Dermis microvascular lymphatic vessel endothelial cell (primary cell): ENCODE measurements at places on chromosomes 2 and 18. TPM values are rescaled to one million over a fixed set of nuclear protein-coding genes. Genes with fewer than 3 reads are reported as not detected.
A peak's percentile ranks its signal among the peaks of the same experiment; 100 is the strongest.

POTEI gene
- 0.25 and 0.26 TPM in 2 replicates for total RNA-seq

HAT1 gene
- 23.5 and 28.8 TPM in 2 replicates for total RNA-seq

ALPG gene
- total RNA-seq: not detected in 2 replicates

UBXN4 gene
- total RNA-seq: 49.7 and 58.3 TPM in 2 replicates

RAB27B gene
- total RNA-seq: not detected in 2 replicates

EML4 gene
- total RNA-seq: 14.2 and 18.1 TPM in 2 replicates

GNAL gene
- total RNA-seq: 0.39 and 0.51 TPM in 2 replicates

EPC2 gene
- 13.6 and 19.7 TPM in 2 replicates for total RNA-seq

LRATD1 gene
- 3.6 and 7.2 TPM in 2 replicates for total RNA-seq

KIAA2012 gene
- total RNA-seq: not detected in 2 replicates

NT5C1B gene
- not detected in 2 replicates for total RNA-seq

G6PC2 gene
- total RNA-seq: not detected in 2 replicates

DNA sequence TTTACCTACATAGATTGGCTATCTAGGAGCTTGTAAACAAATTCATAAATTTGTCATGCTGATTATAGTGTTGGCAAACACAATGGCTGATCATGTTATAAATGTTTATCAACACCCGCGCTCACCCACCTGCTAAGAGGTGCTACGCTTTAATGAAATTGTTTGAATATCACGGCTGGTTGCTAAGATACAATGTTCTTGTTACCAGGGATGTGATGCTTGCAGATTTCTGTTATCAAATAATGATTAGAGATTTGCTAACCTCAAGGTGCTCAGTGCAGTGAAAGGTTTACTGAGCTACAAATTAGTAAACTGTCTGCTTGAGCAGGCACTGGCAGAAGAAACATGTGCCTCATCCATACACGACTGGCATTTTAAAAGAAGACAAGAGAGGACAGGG lies 160.0 kb upstream of the ZEB2 start:
- no peak for DNase-seq

- no peak for DNase-seq
Observed at GRCh38 chr2:236928380-236929037, 157.2 kb upstream of the COPS8 start.

DNA sequence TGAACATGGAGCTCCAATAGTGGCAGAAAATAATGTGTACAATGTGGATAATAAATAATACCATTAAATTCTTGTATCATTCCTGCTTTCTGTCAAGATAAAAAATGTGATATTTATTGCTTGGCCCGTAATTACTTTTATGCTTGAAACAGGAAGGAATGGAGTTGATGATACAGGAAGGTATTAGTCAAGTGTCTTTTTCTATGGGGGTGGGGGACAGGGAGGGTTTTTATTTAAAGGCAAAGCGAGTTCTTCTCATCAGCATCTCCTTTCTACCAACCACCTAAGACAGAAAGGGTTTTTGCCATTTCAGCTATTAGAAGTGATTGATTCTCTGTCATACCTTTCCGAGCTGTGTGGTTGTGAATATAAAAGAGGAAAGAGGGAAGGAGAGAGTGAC lies 135.3 kb downstream of the DCC start:
- DNase-seq: no peak

- peak; percentile 63 for DNase-seq
Observed at GRCh38 chr2:34012715-34013302, 413.7 kb upstream of the FAM98A start.

GRCh38 chr2:42053791-42054701 lies 6.2 kb downstream of the PKDCC start:
- no peak for DNase-seq

DNA sequence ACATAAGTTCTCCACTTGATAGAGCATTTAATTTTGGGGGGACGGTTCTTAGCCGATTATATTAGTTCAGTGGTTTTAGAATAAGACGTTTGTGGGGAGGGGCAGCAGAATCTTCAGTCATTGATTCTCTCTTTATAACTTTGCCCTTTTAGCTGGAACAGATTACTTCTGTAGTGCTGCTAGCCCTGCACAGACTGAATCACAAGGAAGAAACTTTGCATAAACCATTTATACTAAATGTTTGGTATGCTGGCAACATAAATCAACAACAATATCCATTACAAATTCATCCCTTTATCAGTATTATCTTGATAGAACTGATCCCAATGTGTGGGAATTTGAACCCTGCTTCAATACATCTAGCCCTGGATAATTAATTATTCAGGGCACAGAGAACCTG lies 112.2 kb downstream of the GPD2 start:
- DNase-seq: no peak

GRCh38 chr2:177281400-177282180 lies 17.1 kb upstream of the NFE2L2 start:
- DNase-seq: no peak

- no peak for DNase-seq
Observed at GRCh38 chr2:21599417-21599816, 475.6 kb downstream of the TDRD15 start.

GRCh38 chr2:95343429-95344214 lies 46.5 kb downstream of the KCNIP3 start:
- no peak for DNase-seq

DNA sequence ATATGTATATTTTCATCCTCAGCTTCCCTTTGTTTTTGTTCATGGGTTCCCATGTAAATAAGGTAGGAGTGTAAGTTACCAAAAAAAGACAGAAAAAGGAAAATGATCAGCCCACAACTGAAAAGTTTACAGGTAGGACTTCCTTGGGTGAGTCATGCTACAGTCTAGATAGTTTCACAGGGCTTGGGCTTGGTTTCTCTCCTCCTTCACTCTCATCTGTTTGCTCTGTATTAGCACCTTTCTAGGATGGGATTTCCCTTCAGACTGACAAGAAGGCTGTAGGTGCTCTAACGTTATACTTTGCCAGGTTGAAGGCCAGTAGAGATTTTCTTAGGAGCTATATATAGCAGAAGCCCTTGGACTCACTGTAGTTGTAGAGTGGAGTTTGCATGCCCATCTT lies 57.9 kb downstream of the FAM171B start:
- no peak for DNase-seq

DNA sequence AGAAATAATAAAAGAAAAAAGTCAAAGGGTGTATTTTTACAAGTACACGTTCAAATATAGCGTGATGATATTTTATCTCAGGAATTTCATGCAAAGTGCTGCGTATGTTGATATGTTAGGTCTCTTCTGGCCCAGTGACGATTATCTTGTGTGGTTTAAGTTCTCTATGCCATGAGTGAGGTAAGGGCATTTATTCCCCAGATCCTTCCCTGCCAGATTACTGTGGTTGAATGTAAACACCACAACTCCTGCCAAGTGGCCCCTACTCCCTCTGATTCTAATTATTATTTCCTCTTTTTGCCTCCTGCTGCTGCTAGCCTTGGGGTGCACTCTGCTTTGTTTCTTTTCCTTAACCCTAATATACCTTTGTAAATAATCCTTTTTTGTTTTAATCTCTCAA lies 12.2 kb downstream of the SCN2A start:
- DNase-seq: no peak

GRCh38 chr18:29171892-29172755 lies 995.2 kb upstream of the CDH2 start:
- no peak for DNase-seq

DNA sequence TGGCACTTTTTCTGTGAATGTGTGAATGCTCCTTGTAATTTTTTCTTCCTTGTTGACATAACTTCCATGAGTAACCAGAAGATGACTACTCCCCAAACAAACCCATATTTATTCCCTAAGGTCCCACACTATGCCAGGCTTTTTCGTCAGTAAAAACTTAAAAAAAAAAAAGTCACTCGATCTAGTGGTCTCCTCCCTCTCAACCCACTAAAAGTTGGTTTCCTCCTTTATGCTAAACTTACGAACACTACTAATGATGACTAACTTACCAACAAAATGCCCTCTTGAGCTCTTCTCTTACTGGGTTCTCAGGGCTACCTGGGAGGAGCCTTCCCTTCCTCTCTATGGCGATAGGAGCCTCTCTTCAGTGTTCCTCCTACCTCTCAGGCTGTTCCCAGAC lies 18.2 kb downstream of the ACVR1 start:
- no peak for DNase-seq

DNA sequence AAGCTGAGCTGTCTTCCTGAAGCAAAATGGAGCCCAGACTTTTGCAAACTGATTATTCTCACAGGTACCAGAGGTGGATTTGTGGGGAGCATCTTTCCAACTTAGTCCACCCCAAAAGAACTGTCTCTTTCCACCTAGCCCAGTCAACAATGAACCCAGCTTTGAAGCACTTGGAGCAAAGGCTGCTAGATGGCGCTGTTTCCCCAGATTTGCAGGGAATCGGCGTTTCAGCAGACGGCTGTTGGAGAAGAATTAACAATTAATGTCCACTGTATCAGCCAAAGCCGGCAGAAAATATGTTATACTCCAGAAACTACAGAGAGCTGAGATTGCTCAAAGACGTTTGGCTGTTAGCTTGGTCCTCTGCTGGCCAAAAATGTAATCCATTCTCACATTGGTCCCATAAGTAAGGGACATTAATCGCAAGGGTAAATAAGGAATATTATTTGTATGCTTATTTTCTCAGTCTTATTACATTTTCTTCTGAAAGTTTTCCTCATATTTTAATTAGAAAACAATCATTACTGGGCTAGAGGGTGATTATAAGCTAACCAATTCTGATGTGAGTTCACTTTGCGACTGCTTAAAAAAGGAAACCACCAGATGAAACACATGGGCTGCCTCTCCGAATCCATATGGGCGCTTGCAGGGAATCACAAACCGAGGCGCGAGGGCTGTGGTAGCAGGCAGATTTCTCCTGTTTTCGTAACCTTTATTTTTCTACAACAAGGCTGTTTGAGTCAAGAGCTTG lies 423.8 kb upstream of the MEX3C start:
- DNase-seq: peak; percentile 21

- no peak for DNase-seq
Observed at GRCh38 chr2:192544371-192544955, 349.7 kb upstream of the TMEFF2 start.

GRCh38 chr18:650428-650858 lies 7.0 kb upstream of the TYMS start:
- DNase-seq: no peak

- DNase-seq: peak; percentile 54
Observed at GRCh38 chr2:212032536-212033219, 505.9 kb downstream of the ERBB4 start.

GRCh38 chr2:143261986-143262385 lies 132.8 kb downstream of the ARHGAP15 start:
- no peak for DNase-seq

DNA sequence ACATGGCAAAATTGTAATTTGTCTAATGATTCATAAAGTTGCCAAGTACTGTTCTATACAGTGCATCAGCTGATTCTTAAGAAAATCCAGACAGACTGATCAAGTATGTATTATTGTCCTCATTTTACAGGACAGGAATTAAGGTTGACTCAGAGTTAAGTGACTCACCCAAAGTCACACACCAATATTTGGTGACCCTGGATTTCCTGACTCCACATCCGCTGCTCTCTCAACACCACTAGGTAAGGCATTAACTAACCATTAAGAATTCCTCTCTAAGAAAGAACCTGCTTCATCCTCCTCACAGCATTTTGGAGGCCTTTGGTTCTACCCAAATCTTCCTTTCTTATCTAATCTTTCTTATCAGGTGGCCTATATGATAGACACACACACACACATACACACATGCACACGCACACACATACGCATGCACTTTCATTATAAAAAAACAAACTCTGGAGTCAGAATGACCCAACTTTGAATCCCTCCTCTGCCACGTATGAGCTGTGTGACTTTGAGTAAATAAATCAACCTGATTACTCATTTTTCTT lies 150.8 kb downstream of the ANKRD44 start:
- peak; percentile 96 for DNase-seq

GRCh38 chr2:72026819-72027425 lies 120.7 kb downstream of the CYP26B1 start:
- DNase-seq: no peak
